ENCODE measurements at places on chromosomes 5 and 9.

GRCh38 chr9:133604214-133604613, 5.0 kb downstream of the FAM163B start:
- DNase-seq, result peak; percentile 68

DNA sequence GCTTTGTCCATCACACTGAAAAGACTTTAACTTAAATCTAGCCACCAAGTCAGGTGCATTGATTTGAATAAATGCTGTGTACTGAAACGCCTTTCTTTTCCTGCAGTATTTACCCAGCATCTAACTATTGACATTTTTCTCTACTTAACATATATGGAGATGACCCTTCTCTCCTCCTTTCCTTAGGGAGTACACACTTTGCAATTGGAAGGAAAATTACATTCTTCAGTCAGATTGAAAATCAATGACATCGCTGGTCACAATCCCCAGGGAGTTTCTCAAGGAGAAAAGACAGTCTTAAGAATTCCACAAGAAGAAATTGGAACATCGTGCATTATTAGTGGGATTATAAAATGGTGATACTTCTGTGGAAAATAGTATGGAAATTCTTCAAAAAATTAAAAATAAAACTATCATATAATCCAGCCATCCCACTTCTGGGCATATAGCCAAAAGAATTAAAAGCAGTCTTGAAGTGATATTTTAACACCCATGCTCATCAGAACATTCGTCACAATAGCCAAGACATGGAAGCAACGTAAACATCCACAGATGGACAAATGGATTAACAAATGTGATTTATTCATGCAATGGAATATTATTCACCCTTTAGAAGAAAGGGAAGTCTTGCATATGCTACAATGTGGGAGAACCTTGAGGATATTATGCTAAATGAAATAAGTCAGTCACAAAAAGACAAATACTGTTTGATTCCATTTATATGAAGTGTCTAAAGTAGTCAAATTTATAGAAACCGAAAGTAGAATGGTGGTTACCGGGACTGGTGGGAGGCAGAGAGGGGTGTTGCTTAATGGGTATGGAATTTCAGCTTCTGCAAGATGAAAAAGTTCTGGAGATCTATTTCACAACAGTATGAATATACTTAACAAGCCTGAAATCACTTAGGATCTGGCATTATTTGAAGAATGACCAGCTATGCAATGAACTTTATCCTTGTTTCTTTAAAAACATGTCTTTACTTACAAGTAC, 14.3 kb upstream of the FREM1 start:
- DNase-seq, result no peak

DNA sequence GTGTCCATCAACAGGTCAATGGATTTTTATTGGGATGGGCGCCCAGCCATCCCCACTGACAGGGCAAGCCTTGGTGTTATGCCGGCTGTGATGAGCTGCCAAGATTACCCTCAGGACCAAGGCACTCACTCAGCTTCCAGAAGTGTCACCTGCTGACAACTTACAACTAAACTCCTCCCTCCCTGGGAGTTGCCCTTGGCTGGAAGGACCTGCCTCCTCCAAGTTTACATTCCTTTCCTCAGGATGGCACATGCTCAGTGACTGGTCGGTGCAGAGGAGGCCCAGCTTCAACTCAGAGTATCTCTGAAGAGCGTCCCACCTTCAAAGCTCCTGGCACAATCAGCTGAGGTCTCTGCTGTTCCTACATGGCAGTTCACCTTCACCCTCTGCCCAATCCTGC, 52.5 kb upstream of the ZBTB43 start:
- peak; percentile 40 for DNase-seq

DNA sequence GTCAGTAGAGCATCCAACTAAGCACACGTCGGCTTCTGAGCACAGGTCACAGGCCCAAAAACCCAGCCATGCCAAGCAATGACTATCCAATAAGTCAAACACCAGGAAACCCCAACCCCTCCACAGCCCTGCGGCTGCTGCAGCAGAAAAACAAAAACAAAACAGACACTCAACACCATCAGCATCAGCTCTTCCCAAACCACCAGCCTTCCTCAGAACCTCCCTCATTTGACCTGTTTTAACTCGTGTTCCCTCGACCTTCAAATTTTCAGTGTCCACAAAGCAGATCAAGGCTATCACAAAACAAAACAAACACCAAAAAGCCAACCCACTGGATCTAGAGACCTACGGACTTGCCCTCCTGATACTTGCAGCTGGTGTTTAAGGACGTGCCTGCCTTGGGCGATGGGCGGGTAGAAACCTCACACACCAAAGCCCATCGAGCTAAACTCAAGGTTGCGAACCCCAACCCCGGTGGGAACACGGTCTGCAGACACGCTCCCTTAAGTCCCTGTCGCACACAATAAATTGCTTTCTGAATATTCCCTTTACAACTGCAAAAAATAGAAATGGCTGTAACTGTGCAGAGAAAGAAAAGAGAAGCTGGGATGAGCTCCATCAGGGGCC, 247.1 kb upstream of the ANKRD55 start:
- no peak for DNase-seq

GRCh38 chr9:135910216-135910615, 2.9 kb upstream of the CAMSAP1 start:
- DNase-seq, result no peak

GRCh38 chr9:92407818-92408217, 3.4 kb upstream of the OGN start:
- DNase-seq, result no peak

DNA sequence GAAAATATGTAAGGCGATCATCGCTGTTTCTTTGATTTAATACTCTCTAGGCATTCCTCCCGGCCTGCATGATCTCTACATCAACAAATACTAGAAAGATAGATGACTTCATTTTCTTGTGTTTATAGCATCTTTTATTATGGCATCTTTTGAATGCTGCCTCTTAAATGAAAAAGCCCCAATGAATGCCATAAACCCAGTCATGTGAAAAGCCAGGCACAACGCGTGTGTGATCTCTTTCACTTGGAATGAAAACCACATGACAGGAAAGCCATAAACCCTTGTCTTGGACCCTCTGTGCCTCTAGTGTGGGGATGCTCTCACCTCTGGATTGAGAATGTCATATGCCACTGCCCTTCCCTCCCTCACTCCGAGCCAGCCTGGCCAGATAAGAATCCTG, 476.2 kb downstream of the SEMA5A start:
- no peak for DNase-seq

GRCh38 chr5:54573812-54574489, 56.4 kb downstream of the SNX18 start:
- DNase-seq, result no peak

- no peak for DNase-seq
These were observed 1.0 kb downstream of the DMRT2 start for GRCh38 chr9:1051210-1051583.

- DNase-seq, result no peak
These were observed 97.1 kb upstream of the IL12B start for GRCh38 chr5:159427180-159428012.

GRCh38 chr9:126703002-126703865, 89.5 kb downstream of the LMX1B start:
- no peak for DNase-seq

- no peak for DNase-seq
These were observed 298.1 kb upstream of the PANK3 start for GRCh38 chr5:168877132-168877892.

GRCh38 chr5:162268694-162269481, 201.3 kb downstream of the GABRG2 start:
- no peak for DNase-seq

- no peak for DNase-seq
These were observed 26.2 kb upstream of the ACOT12 start for GRCh38 chr5:81420039-81420667.

- no peak for DNase-seq
These were observed 50.2 kb upstream of the SLC44A1 start for GRCh38 chr9:105194234-105194633.

GRCh38 chr5:18142831-18143230, 508.6 kb downstream of the TAF11L14 start:
- no peak for DNase-seq

Measured in activated CD8-positive, alpha-beta memory T cell treated with anti-CD3 and anti-CD28 coated beads for 24 hours (primary cell).